AG10803 (cell line): ENCODE measurements at places on chromosomes 16 and 17.
A peak's percentile ranks its signal among the peaks of the same experiment; 100 is the strongest.

GRCh38 chr16:88835383-88835782, 21.4 kb downstream of the GALNS start:
- peak; percentile 12 for DNase-seq

- DNase-seq: no peak
Measured at GRCh38 chr17:75402026-75402425, 3.5 kb downstream of the GRB2 start.

DNA sequence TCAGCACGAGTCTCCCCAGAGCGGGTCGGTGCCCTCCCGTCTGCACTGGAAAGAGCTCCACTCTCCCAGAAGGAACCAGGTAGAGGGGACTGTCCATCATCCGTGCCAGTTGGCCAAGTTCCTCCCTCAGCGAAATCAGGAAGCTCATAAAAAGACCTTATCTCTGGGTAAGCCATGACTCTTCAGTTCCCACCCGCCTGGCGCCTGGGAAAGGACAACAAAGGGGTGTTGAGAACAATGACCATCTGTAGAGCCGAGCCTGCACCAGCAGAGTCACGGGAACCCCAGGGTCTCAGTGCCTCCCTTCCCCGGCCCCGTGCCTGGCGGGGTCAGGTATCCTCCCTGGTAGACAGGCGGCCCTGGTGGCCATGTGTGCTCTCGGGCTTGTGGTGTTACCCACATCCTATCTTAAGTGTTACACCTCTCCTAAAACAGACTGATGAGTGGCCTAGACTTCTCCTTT, 190.7 kb downstream of the AXIN2 start:
- no peak for DNase-seq

DNA sequence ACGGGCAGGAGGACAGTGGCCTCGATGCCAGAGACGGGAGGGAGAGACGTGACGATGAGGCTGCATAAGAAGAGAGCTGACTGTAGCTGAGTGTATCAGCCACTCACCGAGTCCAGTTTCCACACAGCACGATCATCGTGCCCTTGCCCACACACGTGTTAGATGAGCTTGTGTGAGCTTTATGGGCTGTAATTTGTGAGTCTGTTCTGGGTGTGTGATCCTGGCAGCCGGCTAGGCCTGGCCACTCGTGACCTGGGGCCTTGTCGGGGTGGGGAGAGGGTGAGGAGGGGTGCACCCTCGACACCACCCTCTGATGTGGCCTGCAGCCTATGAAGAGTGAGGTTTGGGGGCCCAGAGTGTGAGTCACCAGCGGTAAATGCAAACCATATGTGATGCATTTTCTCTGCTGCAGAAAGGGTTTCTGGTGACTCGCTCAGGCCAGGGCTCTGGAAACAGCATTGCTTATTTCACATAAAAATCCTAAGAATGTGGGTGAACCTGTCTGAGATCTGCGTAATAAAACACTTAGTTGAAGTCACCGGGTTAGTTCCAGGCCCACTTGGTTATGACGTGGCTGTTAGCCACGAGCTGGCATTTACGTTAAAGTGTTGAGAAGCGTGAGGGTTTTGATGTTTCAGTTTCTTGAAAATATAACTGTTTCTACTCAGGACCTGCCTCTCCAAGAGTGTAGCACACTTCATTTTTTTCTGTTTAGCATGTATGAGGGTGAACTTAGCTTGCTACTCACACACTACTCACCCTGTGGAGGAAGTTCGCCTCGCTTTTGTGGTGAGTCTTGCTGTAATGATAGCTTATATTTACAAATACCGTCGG, 4.2 kb downstream of the METRNL start:
- DNase-seq: peak; percentile 99

DNA sequence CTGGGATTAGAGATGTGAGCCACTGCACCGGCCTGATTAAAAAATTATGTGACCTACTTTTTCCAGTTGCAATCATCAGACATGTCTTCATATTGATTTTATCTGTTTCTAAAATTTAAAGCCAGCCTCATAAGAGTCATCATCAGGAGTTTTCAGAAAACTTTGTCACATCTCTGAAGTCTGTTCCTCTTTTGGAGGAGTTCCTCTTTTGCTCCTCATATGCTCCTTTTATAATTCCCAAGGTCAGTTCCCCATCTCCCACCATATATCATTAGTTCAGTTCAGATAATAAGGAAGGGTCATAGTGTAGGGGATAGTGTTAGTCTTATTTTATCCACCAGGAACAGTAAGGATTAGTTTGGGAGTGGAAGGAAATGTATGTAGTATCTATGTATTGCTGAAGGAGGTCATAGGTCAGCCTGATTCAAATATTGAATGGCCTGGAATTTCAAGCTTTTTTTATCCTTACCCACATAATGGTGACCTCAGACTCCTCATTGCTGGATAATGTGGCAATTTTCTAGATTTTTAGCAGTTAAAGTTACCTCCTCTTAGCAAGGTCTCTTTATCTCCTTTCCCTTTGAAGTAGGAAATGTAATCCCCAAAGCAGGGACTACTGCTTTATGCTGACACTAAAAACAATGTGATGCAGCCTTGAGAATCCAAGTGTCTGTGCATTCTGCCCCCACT, 13.8 kb upstream of the DUSP14 start:
- peak; percentile 21 for DNase-seq

DNA sequence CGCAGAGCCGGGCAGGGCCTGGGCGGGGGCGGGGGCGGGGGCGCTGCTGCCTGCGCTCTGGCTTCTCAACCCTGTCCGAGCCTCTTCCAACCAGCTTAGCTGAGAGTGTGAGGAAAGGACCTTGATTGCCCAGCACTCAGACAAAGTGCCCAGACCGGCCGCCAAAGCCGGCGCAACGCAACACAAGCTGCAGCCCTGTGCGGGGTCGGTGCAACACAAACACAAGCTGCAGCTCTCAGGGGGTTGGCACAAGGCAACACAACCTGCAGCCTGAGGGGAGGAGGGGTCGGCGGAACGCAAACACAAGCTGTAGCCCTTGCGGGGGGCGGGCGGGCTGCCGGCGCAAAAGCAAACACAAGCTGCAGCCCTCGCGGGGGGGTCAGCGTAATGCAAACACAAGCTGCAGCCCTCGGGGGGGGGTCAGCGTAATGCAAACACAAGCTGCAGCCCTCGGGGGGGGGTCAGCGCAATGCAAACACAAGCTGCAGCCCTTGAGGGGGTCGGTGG, 60.0 kb downstream of the KLHDC4 start:
- no peak for DNase-seq

- DNase-seq: no peak
Measured at GRCh38 chr16:57301126-57301817, 16.8 kb upstream of the PLLP start.

GRCh38 chr16:24839347-24839972, 6.3 kb upstream of the SLC5A11 start:
- no peak for DNase-seq

DNA sequence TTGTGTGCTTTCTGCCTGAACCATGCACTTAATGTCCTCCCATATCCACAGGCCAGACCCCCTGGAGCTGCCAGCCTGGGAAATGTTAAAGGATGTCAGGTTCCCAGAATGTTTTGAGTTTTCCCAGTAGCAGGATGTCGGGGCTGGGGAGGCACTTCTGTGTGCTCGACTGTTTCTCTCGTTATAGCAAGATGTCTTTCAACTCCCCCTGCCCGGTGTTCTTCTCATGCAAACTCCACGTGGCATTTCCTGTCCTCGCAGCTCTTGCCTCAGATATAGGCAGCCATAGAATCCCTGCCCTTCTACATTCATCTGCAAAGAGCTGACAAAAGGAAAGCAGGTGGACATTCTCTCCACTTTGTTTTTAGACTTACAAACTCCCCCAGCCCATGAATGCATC, 457.2 kb upstream of the CDH11 start:
- peak; percentile 7 for DNase-seq

DNA sequence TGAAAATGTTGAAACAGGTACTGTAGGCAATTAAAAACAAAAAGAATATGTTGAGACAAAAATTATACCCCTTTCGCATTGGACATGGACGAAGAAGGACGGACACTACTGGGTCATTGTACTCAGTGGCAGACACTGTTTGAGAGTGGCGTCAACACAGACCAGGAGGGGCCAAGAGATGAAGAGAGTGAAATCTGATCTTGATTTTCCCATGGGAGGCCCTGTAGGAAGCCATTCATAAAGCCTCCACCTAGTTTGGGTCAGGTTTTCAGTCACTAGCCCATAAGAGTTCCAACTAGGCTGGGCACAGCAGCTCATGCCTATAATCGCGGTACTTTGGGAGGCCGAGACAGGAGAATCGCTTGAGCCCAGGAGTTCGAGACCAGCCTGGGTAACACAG, 23.6 kb upstream of the SMURF2 start:
- DNase-seq: no peak

GRCh38 chr17:39271546-39271945, 45.8 kb upstream of the STAC2 start:
- DNase-seq: peak; percentile 83

DNA sequence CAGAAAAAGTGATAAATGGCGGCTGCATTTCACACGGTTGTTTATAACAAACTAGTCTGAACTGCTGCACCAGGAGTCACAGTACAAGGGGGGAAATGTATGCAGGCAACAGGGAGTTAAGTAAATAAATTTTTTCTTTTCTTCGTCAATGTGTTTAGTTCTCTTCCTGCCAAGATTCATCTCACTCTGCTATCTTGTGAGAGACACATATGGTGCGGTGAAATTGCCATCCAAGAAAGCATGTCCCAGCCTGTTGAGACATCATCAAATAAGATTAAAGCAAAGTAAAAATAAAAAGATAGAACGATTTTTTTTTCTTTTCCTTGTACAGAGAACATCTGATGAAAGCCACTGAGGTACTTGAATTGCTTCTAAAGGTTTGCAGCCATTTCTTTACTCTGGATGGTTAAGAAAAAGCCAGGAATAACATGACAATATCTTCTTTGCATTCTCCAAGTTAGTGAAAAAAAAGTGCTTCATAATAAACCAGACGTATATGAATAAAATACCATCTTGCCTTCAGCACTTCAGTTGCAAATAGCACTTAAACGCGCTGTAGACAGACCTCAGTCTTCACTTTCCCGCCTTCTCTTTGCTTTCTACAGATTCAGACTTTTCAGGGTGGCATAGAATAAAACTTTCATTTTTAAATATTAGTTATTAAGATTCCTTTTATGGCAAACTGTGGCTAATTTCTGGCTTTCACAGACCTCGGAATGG, 506.2 kb upstream of the ZFHX3 start:
- no peak for DNase-seq

- peak; percentile 8 for DNase-seq
Measured at GRCh38 chr17:40864661-40865390, 2.2 kb downstream of the KRT12 start.

DNA sequence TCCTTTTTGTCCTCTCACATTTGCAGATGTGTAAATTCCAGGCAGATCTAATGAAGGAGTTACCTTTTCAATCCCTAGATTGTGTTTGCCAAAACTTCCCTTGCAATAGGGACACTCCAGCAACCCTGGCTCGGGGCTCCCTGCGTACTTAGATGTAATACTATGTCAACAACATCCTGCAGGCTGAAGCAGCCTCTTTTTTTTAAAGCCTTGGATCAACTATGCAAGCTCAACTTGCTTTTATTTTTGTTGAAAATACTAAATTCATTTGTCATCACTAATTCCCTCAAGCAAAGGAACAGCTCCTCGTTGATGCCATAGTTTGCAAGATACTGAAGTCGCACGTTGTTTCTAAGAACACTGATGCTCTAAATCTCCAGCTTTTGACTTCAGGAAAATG, 59.1 kb downstream of the GRIN2A start:
- peak; percentile 10 for DNase-seq

GRCh38 chr17:73194514-73195222, 1.8 kb downstream of the COG1 start:
- DNase-seq: peak; percentile 37

DNA sequence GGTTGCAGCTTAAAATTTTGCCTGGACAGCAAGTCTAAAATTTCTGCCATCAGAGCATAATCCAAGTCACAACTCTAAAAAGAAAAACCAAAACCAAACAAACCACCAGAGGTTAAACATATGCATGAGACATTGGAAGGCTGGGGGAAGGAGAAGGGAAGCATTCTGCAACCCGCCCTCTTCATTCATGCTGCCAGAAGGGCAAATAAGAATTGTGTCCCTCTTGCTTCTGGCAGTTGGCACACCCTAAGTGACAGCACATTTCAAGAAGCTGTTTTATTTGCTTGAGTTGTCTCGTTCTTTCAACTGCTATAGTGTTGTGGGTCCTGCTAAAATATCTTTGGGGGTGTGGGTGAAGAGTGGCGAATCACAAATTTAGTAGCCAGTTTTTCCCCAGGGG, 99.6 kb downstream of the SKAP1 start:
- no peak for DNase-seq

GRCh38 chr17:45749831-45750335, 34.2 kb upstream of the CRHR1 start:
- no peak for DNase-seq

- no peak for DNase-seq
Measured at GRCh38 chr17:44688675-44689476, 700 bp downstream of the CCDC43 start.

GRCh38 chr17:48057626-48058025, 9.5 kb downstream of the NFE2L1 start:
- DNase-seq: no peak
